ENCODE measurements at places on chromosomes 2 and 18.

DNA sequence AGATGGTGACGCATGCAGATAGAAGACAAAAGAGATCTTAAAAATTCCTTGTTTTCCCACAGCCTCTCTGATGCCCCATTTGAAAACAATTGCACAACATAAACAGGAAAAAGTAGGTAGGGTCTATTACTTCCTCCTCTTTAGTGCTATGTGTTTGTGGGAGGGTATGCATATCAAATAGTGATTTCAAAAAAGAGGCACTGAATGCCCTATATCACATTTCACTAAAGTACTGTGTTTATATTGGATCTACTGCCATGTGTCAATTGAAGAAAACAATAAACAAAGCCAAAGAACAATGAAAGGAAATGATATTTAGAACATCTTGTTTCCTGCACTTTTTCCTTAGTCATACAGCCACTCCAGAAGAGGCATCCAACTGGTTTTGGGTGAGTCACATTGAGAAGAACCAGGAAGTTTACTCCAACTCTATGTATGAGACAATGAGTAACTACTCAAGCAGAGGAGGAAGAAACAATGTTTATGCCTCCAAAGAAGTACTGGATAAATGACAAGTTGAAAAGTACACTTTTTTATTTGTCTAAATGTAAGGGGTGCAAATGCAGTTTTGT lies 583.6 kb downstream of the FBXO15 start:
- no peak for DNase-seq

GRCh38 chr2:33573657-33574056 lies 25.4 kb downstream of the FAM98A start:
- DNase-seq, result no peak

DNA sequence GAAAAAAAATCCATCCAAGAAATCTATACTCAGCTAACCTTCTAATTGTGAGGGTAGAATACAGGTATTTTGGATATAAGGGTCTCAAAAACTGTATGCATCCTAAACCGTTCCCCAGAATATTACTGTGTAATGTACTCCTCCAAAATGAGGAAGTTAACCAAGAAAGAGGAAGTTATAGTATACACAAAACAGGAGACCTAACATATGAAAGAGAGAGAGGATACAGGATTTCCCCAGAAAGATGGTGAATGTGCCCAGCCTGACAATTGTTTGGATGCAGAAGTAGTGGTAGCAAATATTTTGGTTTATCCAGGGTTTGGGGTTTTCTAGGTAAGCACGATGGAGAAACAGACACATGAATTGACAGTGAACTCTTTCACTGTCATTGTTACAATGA lies 50.6 kb downstream of the GALNT3 start:
- DNase-seq, result no peak

GRCh38 chr2:46716927-46717326 lies 198.7 kb downstream of the MCFD2 start:
- DNase-seq, result no peak

DNA sequence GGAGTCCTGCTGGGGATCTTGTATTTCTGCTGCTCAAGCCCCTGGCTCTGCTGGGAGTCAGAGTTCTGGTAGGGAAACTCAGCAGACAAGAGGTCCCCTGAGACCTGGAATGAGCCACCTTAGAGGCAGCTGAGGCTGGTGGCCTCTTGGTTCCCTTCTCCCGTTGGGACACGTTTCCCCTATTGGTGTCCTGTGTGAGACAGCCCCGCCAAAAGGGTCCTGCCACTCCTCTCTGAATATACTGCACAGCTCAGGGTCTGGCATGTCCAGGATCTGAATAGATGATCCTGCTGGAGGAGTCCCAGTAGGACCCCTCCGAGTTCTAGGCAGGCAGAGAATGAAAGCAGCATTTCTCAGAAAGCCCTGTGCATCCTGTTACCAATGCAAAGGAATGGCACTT lies 2.0 kb upstream of the RALB start:
- DNase-seq, result no peak

DNA sequence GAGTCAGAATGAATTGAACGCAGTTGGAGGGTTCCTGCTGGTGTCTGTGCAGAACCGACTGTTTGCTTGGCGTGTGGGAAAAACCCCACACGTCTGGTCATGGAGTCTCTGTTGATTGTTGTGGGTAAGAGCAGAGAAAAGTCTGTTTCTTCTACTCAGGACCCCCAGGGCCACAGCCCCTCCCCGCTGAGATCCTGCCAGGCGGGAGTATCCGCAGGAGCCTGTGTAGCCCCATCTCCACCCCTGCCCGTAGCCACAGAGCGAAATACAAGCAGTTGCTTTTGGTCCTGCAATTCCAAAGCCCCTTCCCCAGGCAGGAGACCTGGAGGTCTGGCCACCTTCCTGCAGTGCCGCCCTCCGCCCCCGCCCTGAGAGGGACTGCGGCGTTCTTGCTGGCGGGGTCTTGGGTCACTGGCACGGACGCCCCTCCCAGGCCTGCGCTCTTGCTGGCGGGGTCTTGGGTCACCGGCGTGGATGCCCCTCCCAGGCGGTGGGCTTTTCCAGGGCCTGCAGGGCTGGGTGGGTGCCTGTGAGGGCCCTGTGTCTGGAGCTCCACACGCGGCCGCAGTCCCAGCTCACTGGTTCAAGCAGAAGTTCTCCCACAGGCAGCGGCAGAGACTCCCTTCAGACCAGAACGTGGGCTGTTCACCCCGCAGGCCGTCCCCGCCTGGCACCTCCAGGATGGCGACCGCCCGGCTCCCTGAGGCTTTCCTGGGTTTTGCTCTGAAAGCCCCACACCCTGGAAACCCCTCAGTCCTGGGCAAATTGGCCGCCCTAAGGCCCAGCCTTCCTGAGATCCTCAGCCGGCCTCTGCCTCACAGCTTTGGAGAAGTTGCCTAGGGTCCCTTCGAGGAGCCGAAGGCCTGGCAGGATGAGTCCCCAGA lies 76.0 kb upstream of the CTDP1 start:
- peak; percentile 52 for DNase-seq

DNA sequence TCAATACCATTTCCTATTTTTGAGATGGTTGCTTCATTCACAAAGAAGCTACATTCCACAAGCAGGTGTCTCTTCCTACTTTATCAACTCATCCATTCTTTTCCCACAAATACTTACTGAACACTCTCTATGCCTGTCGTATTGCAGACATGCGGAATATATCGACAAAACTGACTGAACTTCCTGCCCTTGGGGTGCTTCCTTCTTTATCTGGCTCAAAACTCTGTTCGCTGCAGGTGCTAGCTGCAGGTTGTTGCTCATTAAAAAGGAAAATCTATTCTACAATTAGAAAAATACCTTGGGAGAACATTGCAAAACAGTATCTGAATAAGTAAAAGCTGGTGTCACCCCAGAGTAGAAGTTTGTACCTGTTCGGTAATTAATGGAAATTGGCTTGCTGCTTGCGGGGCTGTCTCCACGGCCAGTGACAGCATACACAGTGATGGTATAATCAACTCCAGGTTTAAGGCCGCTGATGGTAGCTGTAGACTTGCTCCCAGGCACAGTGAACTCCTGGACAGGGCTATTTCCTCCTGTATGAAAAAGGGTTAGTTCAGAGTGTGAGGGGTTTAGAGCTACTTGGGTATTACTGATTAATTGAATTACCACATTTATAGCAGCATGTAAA lies 52.1 kb downstream of the FN1 start:
- DNase-seq, result no peak

GRCh38 chr2:70103531-70104061 lies 16.3 kb downstream of the PCBP1 start:
- DNase-seq, result no peak

DNA sequence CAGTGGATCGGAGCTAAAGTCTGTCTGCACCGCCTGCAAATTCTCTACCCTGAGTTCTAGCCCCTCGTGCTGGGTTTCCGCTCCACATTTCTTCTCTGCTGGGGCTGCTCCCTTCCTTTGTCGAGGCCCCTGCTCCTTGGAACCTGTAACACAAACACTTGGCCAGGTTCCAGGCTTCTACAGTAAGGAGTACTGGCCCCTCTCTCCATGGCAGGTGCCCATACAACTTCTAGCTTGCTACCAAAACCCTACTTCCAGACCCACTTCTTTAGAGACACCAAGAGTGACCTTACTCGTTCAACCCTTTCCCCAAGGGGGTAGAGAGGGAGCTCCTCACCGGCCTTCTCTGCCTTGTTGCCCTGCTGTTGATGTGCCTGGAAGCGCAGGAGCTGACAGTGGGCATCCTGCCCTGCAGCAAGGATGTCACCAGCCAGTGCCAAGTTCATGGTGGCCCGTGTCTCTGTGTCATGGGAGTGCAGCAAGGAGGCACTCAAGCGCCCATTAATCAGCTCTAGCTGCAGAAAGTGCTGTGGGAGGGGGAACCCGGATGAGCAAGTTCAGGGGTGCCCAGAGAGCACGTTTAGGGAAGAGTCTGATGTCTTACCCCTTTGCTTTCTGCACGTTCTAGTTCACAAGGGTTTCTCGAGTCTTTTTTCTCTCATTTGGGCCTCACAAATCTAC lies 1.1 kb downstream of the PREB start:
- DNase-seq, result no peak

All from activated naive CD4-positive, alpha-beta T cell treated with anti-CD3 and anti-CD28 coated beads, Interleukin-2, amount 50 U/mL, for 72 hours (primary cell).